Stimulated activated CD8-positive, alpha-beta memory T cell treated with anti-CD3 and anti-CD28 coated beads, Interleukin-4, amount 100 ng/mL, for 4 hours (primary cell): ENCODE measurements at places on chromosomes 5 and 9.

GRCh38 chr5:107286447-107287098, 384.2 kb downstream of the EFNA5 start:
- DNase-seq = no peak

DNA sequence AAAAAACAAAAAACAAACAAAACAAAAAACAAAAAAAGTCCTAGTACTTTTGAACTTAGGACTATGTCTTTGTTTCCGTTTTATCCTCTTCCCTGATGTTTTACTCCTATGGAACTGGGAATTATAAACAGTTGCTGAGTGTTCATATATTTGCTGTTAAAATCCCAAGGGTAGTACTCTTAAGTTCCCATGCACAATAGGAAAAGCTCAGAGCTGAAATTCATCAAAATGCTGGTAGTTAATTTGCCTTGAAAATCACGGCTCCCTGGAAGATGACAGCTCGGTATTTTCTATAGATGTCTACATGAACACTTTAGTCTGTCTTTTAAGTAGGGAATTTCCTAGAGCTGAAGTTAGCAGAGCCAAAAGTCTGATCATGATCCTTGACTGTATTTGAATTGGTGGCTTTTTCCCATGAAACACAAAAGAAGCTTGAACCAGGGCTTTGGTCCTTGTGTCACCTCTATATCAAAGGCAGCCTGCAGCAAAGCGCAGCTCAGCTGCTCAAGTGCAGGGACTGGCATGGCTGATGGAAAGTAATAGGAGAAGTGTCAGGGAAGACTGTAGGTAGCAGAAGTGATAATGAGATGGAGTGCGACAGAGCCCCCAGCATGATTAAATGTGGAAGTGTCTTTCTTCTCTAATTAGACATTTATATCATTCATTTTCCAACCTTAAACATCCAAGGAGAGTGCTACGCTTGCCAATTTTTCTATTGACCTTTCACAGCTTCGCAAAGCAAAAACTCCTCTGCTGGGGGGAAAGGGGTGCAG, 310.9 kb downstream of the TRIM36 start:
- no peak for DNase-seq

- DNase-seq = no peak
Observed at GRCh38 chr5:146716636-146717035, 161.9 kb downstream of the PPP2R2B start.

DNA sequence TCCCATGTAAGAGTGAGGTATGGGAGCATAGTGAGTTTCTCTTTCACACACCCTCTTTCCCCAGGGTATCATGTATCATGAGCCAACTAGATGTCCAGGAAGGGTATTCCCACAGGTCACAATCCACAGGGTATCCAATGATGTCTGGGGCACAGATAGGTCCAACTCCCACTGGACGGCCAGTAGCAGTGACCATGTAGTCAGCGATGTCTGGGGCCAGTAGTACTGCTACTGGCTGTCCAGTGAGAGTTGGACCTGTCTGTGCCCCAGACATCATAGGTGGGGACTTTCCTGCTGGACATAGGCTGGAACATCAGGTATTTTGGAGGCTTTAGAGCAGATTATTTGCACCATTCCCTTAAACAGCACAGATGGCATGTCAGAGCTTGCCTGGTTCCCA, 352.6 kb upstream of the SGCD start:
- DNase-seq = no peak

DNA sequence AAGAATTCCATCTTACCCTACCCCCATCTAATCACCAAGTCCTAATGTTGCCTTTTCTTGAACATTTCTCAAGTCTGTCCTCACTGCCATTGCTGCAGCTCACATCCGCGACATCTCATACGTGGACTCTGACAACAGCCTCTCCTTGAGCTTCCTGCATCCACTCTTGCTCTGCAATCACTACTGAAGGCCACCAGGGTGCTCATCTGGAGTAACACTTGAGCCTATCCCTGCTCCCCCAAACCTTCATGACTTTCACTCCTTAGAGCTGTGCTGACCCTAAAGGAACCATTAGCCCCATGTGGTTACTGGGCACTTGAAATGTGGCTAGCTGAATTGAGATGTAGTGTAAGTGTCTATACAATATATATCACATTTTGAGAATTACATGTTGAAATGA, 46.4 kb upstream of the CTXN3 start:
- no peak for DNase-seq

DNA sequence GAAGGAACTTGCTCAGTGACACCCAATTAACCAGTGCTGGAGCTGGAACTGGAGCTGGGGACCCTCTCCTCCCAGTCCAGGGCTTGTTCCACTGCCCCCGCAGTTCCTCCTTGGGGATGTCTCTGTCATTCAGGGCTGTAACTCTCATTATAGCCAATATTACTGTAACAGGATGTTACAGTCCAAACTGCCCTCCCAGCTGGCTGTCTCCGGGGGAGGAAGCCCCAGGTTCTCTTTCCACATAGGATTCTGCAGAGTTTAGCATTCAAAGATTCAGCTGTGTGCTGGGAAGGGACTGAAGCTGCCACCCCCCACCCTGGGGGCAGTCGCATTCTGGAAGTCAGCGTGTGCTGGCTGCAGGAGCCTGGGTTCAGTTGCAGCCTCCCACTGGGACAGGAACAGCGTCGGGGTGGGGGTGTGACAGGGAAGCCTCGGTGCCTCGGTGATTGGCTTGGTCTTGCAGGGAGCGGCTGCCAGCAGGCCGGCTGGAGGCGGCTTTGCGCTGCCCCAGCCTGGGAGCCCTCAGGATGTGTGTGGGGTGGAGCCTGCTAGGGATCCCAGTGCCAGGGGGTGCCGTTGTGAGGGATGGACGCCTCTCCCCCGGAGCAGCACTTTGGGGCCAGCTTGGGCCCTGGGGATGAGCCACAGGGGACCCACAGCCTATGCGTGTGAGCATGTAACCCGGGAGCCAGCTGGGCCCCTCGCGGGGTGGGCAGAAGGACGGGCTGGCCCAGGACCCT, 101.1 kb downstream of the RGS3 start:
- DNase-seq = no peak

DNA sequence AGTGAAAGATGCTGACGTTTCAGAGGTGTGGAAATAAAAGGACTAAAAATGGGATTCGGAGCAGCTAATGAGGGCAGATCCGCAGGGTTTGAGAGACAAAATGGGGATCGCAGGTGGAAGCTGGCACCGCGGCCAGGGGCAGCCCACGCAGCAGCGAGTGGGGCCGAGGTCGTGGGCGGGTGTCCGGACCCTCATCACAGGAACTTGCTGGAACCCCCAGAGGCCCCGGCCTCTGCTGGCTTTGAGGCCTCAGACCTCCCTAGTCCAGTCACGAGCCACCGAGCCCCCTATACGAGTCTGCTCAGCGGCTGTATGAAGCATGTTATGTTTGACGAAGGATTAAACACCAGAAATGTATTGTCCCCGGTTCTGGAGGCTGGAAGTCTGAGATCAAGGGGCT, 45.8 kb upstream of the FCN1 start:
- DNase-seq = no peak
